ENCODE measurements at places on chromosomes 2 and 18.

DNA sequence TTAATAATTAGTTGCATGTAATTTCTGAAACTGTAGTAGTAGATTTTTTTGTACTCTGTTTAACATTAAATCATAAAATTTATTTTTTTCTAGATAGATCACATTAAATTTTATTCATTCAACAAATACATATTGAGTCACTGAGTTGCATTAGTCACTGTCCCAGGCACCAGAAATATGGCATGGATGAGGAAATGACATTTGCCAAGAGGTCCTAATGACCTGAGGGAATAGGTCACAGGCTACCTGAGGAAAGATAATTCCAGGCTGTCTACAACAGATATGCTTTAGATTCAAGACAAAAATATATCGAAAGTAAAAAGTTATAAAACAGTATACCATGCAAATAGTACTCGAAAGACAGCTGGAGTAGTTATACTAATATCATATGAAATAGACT, 852.4 kb upstream of the ACVR2A start:
- no peak for DNase-seq

DNA sequence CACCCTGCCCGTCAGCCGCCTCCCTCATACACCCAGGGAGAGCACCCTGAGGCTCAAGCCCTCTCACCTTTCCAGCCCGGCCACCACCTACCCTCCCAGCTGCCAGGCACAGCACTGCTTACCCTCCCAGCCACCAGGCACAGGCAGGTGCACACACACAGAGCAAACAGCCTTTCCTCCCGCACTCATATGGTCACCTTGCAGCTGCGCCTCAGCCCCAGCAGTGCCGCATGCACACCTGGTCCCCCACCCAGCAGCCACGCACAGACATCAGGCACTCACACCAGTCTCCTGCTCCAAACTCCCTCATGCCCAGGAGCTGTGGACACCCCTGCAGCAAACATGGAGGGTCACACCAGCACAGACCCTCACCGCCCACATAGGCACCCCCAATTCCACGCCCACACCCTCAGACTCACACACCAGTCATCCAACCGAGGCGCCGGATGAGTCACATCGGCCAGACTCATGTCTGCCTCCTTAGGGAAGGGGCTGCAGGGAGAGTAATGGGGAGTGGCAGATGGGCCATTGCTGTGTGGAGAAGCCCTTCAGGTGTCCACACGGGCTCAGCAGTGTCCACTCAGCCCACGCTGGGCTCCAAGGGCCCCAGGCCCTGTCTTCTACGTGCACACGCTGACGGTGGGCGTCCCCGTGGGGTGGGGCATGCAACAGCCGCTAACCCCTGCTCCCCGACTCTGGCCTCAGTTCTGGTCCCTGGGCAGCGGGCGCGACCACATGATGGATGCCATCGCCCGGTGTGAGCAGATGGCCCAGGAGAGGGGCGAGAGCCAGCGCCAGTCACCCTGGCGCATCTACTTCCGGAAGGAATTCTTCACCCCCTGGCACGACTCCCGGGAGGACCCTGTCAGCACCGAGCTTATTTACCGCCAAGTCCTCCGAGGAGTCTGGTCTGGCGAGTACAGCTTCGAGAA, 22.3 kb upstream of the GPR17 start:
- no peak for DNase-seq

GRCh38 chr18:11700876-11701275, 11.8 kb downstream of the GNAL start:
- DNase-seq = no peak

GRCh38 chr2:134943540-134943939, 24.9 kb downstream of the CCNT2 start:
- DNase-seq = no peak

DNA sequence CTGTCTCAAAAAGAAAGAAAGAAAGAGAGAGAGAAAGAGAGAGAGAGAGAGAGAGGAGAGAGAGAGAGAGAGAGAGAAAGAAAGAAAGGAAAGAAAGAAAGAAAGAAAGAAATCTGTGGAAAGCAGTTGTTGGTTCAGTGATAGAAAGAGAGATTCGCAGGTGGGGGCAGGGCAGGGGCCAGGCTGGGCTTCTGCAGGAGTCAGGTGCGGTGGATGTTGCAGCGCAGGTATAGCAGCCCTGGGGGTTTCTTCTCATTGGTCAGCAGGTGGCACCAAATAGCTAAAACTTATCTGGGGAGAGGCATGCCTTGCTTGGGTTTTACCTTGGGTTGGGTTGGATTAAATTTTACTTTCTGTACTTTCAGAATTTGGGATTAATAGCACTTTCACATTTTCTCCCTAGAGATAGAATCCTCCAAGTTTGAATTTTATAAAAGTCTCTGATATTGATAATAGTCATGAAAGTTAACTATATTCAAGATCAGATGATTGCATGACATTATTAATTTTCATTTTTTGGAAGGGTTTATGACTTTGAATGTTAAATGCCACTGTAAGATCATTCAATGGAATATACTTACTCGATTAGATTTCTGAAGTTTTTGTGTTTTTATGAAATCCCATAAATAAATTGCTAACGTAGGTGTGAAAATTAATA, 66.6 kb downstream of the SPTBN1 start:
- DNase-seq = peak; percentile 43

DNA sequence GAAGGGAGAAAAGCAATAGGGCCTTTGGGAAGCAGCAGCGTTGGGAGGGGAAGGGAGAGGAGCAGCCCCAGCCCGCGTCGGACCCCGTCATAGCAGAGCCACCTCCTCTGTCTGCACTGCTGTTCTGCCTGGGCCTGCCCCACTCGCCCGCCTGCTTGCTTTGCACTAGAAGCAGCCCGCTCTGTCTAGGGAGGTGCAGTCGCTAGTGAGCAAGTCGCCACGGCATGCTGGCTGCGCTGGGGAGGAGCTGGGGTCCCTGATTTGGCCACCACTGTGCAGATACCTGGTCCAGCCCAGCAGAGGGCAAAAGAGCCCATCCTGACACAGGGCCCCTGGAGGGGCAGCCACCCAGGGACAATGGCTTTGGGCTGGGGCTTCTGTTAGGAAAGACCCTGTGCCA, 8.0 kb upstream of the TMEM214 start:
- no peak for DNase-seq

DNA sequence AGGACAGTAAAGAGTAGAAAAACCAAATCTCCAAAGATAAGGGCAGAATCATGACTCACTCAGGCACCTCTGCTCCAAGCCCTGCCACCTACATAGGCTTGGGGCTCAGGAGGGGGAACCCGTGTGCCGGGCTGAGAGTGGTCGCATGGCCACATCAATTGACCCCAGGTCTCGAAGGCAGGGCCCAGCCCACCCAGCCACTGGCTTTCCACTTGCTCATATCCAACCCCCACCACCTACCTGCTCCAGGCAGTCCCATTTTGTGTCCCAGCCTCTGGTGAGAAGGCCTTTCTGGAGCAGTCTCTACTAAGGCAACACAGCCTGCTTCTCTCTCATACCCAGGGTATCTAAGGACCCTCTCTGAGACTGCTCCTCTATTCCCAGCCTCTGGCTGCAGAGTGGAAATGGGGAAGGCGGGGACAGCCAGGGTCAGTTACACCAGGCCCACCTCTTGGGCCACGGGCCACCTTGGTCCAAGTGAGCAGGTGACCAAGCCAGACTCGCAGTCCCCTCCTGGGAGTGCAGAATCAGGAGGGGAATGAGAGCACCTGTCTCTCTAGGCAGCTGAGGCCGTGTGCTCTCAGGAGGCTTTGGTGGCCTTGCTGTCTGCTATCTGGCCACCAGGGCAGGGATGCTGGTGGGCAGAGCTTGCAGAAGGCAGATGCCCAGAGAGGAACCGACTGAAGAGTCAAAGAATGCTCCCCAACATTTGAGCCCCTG, 20.8 kb downstream of the TFCP2L1 start:
- DNase-seq = no peak

- no peak for DNase-seq
Observed at GRCh38 chr2:23824777-23825212, 102.1 kb downstream of the ATAD2B start.

DNA sequence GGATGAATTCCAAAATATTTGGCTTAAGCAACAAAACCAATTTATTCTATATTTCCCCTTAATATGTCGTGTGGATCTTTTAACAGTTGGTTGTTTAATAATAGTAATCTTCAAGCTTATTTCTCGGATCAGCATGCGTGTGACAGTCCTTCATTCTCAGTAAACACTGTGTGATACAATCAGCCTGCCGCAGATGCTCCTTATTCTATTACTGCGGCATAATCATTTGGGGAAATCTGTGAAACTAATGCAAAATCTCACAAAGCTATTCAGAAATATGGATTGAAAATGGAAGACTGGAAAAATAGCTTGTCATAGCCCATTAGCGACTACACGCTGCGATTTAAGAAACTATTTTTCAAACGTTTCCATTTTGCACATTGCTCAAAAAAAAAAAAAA, 36.9 kb downstream of the LINC00305 start:
- no peak for DNase-seq

- no peak for DNase-seq
Observed at GRCh38 chr18:77155031-77155430, 22.4 kb upstream of the MBP start.

DNA sequence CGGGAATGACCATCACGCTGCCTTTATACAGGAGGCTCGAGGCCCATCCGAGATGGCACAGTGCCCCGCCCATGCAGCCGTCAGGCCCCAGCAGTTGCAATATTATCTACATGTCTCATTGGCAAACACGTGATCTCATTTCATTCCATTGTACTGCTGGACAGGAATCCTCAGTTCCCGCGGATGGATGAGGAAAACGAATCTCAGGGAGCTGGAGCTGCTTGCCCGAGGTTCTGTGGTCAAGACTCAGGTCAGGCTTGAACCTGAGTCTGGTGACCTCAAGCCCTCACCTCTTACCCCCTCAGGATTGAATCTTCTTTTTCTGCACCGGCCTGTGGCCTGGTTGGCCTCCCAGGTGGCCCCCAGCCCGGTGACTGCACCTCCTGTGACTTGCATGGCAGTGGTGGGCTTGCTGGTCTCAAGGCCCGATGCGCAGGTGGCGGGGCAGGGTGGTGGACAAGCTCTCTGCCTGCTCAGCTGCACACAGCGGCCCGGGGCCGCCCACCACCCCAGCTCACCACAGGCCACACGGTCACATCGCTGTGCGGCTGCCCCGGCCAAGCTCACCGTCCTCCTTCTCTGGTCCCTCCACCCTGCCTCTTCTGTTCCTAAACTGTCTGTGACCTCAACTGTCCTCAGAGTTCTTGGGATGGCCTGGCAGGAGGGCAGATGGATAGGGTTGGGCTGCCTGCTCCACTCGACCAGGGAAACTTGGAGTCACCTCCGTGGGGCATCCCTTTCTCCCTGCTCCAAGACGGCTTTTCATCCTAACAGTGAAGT, 52.0 kb upstream of the HS6ST1 start:
- DNase-seq = no peak

GRCh38 chr18:47404845-47405244, 153.4 kb upstream of the SKOR2 start:
- no peak for DNase-seq

GRCh38 chr2:72145289-72145657, 2.4 kb downstream of the CYP26B1 start:
- DNase-seq = no peak

DNA sequence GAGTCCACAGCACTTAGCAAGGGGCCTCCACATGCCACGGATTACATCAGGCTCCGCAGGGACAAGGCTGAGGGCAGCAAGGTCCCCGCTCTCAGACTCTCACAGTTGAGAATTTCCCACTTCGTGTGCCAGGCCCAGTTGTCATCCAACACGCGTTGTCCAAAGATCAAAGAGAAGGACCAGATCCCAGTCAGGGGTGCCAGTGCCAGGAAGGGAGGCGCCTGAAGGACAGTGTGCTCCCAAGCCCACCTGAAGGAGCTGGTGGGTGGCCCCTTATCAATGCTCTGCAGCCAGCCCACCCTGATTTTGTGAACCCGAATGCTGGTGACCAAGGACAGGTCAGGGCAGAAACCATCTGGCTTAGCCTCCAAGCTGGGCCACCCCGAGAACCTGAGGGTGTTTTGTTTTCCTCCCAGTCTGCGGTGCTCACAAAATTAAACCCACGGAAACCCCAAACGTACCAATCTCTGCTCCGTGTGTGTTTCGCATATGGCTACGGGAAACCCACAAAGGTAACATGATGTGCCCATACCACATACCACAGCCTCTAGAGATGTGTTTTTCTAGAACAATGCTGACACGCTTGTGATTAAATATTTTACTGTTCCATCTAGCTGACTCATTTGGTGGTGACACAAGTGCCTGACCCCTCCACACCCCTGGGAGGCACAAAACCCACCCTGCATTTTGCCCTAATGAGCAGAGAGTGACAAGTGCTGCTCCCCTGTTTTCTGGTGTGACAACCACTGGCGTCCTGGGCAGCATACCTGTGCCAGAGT, 24.5 kb downstream of the CRACDL start:
- DNase-seq = no peak

DNA sequence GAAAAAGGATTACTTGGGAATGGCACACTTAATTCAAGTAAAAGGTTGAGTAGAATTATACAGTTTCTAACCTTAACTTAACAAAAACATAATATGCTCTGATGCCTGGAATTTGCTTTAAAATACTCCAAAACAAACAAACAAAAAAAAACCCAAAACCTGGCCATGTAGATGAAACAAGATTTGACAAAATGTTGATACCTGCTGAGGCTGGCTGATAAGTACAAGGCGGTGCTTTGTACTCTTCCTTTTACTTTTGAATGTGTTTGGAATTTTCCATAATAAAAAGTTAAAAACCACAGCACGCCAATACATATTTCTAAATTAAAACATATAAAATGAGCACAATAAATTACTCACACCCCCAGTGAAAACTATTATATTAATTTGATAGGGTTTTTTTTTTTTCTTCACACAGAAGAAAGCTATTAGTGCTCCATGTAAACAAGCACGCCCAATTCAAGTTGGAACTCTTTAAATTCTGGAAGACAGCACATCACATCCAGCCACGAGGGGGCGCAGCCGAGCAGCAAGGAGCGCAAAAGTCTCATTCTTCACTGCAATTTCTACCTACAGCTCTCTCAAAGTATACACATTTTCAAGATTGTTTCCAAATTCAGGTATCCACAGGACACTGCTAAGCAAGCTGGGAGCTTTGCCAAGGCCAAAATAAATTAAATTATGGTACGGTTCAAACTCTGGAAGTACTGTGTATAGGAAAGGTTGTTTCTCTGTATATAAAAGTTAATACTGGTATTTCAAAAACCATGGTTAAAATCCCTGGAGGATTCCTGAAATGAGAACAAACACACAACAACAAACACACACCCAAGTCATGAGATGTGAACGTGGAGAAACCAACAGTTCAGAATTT, 7.5 kb downstream of the SERTAD2 start:
- DNase-seq = peak; percentile 72
